NCI-H1694 treated with DMSO at 0.1 percent for 48 hours (cell line): ENCODE measurements at places on chromosomes 1 and 21.

DNA sequence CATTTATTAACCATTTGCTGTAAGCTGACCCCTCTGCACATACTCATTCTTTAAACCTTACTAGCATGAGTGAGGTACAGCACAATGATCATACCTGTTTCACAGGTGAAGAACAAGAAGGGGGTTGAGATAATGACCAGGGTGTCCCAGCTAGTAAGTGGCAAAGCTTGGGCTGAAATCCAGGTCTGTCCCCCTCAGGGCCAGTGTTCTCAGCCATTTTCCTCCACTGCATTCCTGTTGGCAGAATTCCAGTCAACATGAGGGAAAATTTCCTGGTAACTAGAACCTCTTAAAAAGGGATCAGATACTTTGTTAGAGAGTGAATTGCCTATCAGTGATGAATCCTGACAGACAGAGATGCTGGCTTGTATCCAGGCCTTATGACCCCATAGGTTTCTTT is 48.1 kb downstream of the SPATA46 start:
- DNase-seq, result no peak

DNA sequence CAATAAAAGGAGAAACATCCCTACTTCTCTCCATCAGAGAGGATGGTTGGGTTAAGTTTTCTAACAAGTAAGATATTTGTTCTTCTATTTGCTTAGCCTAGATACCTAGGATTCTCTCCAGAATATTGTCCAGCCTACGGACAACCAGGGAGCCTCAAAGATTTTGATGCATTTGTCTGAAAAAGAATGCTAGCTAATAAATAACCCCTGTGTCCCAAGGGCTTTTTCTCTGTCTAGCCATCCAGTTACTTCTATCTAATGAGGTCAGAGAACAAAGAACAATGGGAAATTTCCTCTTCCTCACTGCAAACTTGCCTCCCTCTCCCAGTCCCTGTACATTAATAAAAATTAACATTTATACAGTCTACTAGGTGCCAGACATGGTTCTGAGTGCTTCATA is 810 bp downstream of the RGS5 start:
- no peak for DNase-seq

DNA sequence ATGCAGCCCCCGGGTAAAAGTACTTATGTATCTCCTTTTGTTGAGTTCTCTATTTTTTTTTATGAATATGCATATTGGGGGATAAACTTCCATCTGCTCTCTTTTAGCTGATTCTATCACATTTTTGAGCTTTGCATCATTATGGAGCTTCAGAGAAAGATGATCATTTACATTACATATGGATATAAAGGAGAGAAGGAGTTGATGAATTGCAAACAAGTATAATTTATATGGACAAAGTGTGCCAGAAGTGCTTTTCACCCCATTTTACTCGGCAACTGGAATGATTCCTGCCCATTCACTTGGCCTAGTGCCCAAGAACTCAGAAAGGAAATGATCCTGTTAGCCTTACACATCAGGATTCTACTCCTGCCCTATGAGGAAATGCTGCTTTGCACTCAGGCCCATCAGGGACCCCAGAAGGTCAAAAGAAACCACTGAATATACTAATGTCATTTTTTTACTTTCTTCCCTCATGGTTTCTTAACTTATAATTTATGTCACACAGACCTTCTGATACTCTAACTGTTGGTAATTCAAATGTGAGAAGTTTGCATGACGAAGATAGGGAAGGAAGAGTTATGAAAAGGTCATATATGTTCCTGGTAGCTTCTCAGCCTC is 65.6 kb downstream of the SAMSN1 start:
- no peak for DNase-seq

DNA sequence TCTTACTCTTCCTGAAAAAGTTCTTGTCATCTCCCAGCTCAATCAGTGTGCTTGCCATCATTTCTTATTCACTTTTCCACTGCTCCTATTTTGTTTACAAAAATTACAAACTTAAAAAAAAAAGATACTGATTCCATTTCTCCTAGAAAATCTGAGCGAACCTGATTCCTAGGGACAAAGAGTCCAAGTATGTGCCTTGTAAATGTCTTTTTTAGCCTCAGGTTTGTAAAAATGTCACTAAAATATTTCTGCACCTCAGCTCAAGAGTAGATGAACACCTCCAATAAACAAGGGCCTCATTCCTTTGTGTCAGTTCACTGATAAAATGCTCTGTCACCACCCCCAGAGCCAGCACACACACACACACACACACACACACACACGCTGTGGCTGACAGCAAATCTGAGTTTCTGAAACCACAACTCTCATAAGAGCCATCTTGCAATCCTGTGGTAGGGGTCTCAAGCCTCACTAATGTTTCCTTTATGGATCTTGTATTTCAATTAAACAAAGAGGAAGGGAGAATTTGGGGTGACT is 299.2 kb downstream of the PBX1 start:
- no peak for DNase-seq

GRCh38 chr1:155018617-155019348 is 14.8 kb downstream of the DCST2 start:
- no peak for DNase-seq

DNA sequence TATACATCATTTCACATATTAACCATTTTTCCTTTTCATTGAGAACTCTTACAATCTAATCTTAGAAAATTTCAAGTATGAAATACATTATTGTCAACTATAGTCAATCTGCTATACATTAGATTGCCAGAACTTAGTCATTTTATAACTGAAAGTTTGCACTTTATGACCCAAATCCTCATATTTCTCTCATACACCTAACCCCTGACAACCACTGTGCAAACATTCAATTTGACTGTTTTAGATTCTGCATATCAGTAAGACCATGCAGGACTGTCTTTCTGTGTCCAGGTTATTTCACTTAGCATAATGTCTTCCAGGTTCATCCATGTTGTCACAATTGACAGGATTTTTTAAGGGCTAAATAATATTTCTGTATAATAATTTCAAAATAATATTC is 1299.0 kb upstream of the B3GALT2 start:
- no peak for DNase-seq

DNA sequence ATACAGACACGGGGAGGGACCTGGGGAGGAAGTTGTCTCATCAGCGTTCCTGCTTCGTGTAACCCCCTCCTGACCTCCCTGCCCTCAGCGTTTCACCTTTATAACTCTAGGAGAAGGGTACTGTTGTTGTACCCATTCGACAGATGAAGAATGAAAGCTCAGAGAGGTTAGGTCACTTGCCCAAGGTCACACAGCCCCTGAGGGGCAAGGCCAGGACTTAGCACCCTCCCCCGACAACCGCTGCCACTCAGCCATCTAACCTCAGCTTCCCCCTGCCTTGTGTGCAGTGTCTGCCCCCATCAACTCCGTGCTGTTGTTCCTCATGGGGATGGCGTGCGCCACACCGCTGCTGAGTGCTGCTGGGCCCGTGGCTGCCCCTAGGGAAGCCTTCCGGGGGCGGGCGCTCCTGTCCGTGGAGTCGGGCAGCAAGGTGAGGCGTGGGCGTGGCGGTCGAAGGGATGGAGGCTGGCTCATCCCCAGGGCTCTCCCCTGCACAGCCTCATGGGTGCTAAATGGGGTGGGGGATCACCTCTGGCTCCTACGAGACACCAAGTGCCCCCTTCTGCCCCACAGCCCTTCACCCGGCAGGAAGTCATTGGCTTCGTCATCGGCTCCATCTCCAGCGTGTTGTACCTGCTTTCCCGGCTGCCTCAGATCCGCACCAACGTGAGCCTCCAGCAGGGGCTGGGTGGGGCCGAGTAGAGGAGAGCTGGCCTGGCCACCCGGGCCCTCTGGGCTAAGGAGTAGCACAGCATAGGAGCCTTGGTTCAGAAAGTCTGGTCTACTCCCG is 14.0 kb downstream of the SLC66A1 start:
- DNase-seq, result no peak

GRCh38 chr1:23817633-23818032 is 7.6 kb downstream of the HMGCL start:
- DNase-seq, result no peak

DNA sequence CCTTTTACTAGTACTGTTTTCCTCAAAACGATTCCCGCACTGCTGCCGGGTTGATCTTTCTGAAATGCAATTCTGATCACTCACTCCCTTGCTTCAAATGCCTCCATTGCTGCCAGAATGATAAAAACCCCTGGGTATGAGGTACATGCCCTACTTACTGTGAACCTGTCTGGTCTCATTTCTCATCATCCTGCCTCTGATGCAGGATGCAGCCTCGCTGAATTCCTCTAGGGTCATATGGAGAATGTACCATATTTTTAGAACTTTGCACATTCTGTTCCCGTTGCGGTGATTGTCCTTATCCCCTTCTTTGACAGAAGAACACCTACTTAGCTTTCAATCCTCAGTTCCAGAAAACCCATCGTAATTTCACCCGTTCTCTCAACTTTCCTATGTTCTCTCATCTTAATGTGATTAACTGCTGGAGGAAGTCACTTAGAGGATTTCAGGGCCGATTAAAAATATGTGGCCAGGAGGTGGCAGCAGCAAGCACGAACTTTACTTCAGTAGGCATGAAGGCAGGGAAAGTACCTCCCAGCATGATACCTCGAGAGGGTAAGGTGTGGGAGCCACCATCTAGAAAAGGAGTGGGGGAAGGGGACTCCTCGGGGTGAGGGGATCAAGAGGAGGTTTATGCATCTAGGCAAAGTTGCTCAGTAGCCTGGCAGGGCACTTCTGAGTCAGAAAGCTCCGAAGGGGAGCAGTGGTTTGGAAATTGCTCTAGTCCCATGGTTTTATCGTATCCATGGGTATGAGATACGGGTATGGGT is 361.5 kb upstream of the ZP4 start:
- peak; percentile 20 for DNase-seq

DNA sequence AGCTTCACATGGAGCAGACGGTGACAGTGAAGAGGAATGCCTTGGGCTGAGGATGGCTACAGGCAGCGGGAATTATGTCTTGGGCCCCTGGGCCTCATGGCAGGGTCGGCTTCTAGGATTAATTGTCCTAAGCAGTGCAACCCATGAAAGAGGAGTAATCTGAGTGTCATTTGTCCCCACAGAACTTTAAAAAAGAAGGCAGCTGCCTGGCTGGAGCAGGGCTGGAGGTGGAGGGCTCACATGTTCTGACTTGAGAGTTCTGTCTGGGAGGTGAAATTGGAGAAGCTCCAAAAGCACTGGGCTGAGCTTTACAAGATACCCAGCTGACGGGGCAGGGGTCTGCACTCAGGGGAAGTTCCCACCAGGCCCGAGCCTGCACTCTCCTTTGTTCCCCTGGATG is 22.6 kb downstream of the CACNA1S start:
- DNase-seq, result peak; percentile 27

DNA sequence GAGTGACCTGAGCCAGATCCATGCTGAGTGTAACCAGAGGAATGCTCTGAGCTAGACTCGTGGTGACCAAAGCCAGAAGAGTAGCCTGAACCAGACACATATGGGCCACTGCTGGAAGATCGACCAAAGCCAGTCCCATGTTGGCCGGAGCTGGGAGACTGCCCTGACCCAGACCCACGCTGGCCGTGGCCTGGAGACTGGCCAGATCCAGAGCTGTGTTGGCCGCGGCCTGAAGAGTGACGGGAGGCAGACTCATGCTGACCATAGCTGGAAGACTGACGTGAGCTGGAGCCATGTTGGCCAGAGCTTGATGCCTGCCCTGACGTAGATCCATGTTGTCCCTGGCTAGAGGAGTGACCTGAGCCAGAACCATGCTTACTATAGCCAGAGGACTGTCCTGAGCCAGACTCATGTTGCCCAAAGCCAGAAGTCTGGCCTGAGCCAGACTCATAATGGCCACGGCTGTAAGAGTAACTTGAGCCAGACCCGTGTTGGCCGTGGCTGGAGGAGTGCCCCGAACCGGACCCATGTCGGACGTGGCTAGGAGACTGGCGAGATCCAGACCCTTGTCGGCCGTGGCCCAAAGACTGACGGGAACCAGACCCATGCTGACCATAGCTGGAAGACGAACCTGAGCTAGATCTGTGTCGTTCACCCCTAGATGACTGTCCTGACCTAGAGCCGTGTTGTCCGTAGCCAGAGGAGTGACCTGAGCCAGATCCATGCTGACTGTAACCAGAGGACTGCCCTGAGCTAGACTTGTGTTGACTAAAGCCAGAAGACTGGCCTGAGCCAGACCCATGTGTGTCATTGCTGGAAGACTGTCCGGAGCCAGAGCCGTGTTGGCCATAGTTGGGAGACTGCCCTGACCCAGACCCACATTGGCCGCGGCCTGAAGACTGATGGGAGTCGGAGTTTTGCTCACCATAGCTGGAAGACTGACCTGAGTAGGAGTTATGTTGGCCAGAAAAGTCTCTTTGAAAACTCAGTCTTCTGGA is 3.5 kb downstream of the HRNR start:
- DNase-seq, result no peak
